Forelimb muscle (tissue), 1 donor: ENCODE measurements at places on chromosomes 11 and 22.

DNA sequence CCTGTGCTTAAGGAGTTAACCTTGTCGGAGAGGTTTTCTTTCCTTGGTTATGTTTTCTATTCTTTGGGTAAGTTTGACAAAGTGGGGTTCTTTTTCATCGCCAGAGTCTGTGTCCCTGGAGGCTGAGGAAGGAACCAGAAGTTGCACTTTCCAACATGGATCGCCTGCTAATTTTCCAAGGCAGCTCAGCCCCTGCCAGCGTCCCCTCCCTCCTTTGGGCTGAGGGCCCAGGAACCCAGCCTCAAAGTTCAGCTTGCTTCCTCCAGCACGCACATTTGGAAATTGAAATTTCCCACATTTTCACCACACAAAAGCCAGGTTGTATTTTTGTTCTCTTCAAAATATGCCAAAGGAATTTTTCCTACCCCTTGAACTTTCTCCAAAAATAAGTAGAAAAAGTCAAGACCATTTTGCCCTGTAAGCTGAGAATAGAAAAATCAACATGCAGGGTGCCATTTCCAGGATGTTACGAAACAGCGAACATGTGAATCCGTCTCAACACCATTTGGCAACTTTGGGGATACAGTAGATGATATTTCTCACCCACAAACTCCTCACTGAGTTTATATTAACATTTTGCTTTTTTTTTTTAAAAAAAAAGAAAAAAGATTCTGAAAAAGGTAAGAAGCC is 343.5 kb downstream of the TENM4 start:
- DNase-seq: no peak

GRCh38 chr11:65880844-65881421 is 1.3 kb downstream of the CTSW start:
- DNase-seq: no peak

DNA sequence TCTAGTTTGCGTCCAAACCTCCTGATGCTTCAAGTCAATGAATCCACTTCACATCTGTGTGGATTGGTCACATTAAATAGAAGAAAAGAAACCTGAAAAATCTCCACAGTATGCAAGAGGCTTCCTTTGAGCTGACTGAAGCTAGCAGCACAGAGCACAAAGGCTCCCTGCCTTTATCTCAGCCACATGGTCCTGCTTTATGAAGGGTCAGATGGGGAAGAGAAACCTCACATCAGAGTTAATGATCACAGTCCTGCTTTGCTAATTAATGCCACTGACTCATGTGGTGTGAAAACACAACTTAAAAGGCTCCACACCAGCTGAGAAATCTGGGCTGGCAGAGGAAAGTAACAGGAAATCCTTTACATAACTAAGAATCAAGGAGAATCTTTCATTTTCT is 1291.0 kb downstream of the LRRC4C start:
- DNase-seq: no peak

GRCh38 chr22:46969961-46970360 is 207.5 kb downstream of the TBC1D22A start:
- DNase-seq: no peak

- DNase-seq: no peak
Measured at GRCh38 chr11:88544656-88545280, 207.2 kb upstream of the CTSC start.

GRCh38 chr11:108364159-108364558 is 103.2 kb downstream of the C11orf65 start:
- no peak for DNase-seq

GRCh38 chr11:34921156-34921555 is 4.7 kb downstream of the PDHX start:
- no peak for DNase-seq

DNA sequence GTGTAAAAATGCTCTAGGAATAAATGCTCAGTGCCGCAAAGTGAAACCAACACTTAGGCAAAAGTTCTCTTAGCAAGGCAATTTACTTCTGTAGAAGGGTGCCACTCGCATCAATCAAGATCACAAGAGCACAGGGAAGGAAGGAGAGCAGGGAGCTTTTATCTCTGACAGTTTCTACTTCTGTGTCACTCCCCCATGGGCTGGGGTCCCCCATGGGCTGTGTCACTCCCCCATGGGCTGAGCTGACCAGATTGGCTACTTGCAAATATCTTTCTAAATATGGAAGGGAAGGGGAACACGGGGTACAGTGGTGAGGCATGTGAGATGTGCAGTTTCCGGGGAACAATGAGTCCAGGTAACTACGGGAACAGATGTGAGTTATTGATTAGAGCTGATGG is 397 bp downstream of the OR52N2 start:
- no peak for DNase-seq

DNA sequence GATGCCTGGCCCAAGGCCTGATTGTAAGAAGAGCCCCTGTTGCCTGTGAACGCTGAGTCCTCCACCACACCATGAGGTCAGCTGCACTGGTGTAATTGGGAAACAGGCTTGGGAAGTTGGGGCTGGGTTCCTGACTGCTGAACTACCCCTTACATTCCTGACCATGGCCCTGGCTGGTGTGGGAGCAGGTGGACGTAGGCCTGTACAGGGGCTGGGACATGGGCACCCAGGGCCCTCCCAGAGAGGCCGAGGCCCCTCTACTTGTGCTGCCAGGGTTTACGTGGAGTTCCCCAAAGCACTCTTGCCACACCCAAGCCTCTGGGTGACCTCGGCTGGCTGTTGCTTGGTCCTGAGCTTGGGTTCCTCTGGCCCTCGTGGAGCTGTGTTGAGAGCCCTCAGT is 5.4 kb downstream of the RELT start:
- no peak for DNase-seq

GRCh38 chr11:75867778-75868374 is 52.9 kb downstream of the UVRAG start:
- DNase-seq: peak; percentile 17

DNA sequence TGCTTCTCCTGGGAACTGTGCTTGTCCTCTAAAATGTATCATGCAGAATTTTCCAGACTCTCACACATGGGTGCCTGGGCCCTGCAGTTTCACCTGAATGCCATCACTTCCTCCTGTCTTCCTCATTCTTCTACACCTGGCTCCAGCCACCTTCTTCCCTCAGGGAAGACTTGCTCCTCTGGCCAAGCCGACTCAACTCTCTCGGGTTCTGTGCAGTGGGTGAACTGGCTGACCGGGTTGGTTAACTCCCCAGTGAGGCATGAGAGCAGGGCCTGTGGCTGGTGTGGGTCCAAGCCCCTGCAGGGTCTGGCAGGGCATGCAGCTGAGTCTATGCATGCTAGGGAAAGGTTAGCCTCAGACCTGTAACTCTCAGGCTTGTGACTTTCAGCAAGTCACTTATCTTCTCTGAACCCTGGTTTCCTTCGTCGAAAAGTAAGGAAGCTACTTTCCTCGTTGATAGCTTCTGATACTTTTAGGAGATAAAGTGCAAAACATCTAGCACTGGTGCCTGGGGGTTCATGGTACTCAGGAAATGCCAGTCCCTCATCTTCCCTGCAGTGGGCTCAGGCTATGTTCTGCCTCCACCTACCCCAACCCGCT is 11.9 kb downstream of the CD82 start:
- DNase-seq: no peak

- no peak for DNase-seq
Measured at GRCh38 chr11:28417601-28418323, 309.6 kb downstream of the METTL15 start.

GRCh38 chr11:131811383-131811782 is 441.0 kb downstream of the NTM start:
- DNase-seq: no peak

- no peak for DNase-seq
Measured at GRCh38 chr11:120668537-120668936, 157.0 kb downstream of the GRIK4 start.

DNA sequence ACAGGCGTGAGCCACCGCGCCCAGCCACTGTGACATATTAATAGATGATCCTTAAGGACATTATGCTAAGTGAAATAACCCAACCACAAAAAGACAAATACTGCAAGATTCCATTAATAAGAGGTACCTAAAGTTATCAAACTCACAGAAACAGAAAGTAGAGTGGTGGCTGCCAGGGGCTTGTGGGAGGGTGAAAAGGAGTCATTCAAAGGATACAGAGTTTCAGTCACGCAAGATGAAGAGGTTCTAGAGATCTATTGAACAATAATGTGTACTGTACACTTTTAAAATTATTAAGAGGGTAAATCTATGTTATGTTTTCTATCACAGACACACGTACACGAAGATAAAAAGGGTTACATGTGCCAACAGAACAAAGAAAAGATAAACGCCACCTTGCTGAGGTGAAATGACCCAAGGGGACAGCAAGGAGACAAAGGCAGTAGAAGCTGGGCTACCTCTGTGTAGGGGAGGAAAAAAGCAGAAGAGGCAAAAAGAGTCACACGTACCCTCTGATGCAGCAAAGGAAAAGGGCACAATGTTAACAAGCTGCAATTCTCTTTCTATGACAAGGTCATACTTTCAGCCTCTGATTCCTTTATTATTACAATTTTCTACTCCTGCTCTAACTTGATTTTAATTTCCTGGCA is 65.3 kb downstream of the AMBRA1 start:
- no peak for DNase-seq

DNA sequence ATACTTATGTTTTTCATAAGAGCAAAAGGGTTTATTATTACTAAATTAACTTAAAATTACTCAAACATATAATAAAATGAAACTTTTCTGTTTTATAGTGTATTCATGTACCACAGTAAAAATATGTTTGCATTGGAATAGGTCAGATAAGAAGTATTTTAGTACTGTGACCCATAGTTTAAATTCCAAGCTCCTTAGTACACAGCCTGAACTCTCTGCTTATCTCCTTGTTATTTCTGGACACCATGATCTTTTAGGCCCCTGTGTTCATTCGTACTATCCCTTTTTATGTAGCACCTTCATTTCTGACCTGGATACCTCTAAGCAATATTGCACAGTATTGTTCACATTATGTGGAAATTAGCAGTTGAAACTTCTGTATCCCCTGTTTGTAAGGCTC is 296.7 kb upstream of the SYN3 start:
- DNase-seq: no peak

- no peak for DNase-seq
Measured at GRCh38 chr11:77075425-77075905, 8.7 kb downstream of the CAPN5 start.

DNA sequence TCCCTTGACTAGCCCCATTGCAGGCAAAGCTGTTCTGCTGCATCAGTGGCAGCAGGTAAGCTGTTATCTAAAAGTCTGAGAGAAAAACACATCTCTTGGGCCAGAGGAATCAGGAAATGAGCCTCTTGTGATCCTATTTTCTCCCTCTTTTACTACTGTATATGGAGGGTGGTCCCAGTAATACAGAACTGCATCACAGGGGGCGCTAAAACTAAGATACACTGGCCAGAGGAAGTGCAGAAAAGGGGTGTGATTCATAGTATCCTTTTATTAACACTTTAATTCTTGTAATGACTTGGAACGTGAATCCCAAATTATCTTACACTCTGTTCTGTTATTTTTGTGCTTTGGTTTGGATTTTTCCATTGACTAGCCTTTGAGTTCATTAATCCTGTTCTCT is 8.8 kb upstream of the MED17 start:
- DNase-seq: no peak

GRCh38 chr11:9772218-9772617 is 108.3 kb downstream of the SWAP70 start:
- DNase-seq: no peak

DNA sequence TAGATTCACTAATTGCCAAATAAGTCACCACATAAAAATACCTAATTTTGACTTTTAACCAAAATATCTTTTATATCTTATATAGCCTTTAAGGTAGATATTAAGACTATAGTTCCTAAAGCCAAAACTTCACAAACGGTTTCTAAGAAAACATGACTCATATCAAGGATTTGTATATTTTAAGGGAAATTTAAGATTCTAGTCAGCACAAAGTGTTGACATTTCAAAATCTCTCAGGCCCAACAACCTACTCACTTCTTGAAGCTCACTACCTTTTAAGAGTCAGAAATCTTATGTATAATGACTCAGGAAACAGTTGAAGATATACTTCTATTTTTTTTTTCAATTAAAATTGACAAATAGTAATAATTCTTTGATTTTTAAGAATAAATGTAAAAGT is 221.9 kb downstream of the SBF2 start:
- DNase-seq: no peak

GRCh38 chr11:65498042-65498726 is 661 bp upstream of the MALAT1 start:
- DNase-seq: no peak

DNA sequence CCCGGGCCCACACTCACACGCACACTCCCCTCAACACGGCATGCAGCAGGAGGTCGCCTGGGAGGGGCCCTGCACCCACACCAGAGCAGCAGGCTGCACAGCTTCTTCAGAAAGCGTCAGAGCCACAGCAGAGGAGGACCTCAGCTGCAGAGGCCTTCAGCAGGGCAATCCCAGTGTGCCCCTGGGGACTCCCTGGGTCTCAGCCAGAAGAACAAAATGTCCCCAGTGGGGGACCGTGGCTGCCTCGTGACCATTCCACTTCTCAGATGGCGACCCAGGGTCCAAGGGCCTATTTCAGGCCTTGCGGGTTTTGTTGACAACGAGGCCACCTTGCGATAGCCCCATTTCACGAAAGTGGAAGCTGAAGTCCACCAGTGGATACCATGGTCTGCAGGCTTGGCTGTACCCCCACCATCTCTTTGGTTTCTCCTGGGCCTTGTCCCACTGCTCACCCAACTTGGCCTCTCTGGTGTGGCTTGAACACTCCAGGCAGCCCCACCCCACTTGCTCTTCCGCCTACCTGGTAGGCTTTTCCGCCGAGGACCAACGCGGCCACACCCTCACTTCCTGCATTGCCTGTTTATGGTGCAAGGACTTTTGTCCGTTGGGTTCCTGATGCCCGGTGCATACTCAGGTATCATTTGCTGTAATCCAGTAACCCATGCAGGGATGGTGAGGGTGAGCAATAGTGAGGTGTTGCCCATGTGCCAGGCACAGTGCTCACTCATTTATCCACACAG is 38.1 kb downstream of the MB start:
- DNase-seq: no peak

GRCh38 chr11:10487002-10487647 is 32.1 kb downstream of the AMPD3 start:
- DNase-seq: no peak

GRCh38 chr22:49959782-49960158 is 802 bp upstream of the PIM3 start:
- DNase-seq: no peak

DNA sequence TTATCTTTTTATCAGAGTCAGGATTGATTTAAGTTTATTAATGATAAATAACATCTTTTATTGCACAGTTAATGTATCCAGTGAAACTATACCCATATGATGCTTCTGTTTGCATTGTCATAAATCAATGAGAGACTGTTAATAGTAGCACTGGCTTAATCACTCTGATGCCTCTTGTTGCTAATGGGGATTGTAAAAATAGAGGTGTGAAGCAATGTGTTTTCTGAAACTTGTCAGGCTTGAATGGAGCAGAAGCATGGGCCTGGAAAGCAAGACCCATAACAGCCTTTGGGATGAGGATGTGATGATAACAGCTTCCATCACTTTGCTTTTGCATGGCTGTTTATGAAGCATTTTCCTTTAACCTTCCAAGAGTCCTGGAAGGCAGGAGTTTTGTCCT is 319.7 kb downstream of the DDX10 start:
- DNase-seq: no peak

- DNase-seq: peak; percentile 67
Measured at GRCh38 chr11:124961972-124962609, 8.1 kb downstream of the CCDC15 start.

GRCh38 chr11:112795142-112795815 is 165.9 kb upstream of the NCAM1 start:
- no peak for DNase-seq
